Sciatic nerve (tissue), 2 donors: ENCODE measurements at places on chromosomes 12 and 14.

DNA sequence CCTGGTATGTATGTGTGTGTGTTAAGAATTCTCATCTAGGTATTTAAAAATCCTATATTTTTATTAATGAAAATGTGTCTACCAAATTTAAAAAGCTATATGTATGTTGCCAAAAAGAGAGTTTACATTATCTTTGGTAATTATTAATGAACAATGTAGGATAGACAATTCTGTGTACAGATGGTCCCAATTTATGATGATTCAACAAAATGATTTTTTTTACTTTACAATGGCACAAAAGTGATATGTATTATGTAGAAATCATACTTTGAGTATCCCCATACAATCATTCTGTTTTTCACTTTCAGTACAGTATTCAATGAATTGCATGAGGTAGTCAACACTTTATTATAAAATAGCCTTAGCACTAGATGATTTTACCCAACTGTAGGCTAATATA is 39.4 kb downstream of the IRAK3 start:
- no peak for DNase-seq

- no peak for DNase-seq
Measured at GRCh38 chr14:104594310-104595046, 10.1 kb downstream of the TMEM179 start.

- no peak for DNase-seq
Measured at GRCh38 chr14:38201137-38201828, 6.4 kb upstream of the SSTR1 start.

DNA sequence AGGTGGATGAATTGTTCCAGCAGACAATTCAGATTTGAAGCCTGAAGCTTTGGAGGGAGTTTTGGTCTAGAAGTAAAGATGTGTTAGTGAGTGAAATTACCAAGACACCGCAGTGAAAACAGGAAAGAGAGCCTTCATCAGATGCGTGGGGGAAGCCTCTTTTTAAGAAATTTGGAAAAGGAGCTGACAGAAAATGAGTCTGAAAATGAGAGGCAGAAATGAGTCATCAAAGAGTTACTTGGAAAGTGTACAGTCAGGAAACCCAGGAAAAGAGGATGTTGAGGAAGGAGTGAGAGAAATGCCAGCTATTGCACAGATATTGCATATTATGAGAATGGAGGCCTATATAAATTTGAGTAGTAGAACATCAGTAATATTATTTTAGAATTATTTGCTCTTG is 520.7 kb downstream of the NRXN3 start:
- DNase-seq = no peak

- DNase-seq = no peak
Measured at GRCh38 chr12:67356380-67356774, 87.2 kb downstream of the CAND1 start.

GRCh38 chr14:105733081-105734065 is 207.0 kb downstream of the TMEM121 start:
- no peak for DNase-seq

- DNase-seq = peak; percentile 65
Measured at GRCh38 chr14:58299401-58300330, 1.3 kb downstream of the ARID4A start.

DNA sequence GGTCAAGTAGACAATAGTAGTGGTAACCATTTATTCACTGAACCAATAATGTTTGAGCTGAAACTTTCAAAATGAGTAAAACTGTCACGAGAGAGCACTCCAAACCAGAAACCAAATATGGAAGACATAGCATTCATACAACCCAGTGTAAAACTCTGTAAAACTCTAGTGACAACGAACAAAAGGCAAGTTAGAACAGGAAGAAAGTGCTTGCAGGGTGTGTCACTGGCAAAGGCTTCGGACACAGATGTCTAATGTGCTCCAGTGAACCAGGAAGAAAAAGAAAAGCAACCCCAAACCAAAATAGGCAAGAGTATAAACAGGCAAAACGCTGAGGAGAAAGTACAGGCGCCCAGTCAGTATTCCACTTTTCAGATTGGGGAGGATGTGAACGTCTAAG is 79.3 kb upstream of the FZD10 start:
- DNase-seq = no peak

DNA sequence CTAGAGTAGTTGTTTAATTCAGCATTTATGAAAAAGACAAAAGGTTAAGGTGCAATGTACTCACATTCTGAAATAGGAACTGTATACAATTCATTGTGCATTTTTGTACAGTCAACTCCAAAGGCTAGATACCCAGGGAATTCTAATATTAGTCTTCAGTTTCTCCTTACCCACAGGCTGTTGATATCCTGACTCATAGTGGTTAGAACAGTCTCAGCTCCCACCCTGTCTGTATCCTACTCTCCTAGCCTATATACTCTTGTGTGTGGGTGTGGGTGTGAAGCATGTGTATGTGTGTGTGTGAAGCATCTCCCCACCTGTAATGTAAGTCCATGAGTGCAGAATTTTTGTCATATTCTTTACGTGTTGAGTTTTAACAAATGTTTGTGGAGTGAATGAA is 229.5 kb downstream of the NAV3 start:
- DNase-seq = no peak

DNA sequence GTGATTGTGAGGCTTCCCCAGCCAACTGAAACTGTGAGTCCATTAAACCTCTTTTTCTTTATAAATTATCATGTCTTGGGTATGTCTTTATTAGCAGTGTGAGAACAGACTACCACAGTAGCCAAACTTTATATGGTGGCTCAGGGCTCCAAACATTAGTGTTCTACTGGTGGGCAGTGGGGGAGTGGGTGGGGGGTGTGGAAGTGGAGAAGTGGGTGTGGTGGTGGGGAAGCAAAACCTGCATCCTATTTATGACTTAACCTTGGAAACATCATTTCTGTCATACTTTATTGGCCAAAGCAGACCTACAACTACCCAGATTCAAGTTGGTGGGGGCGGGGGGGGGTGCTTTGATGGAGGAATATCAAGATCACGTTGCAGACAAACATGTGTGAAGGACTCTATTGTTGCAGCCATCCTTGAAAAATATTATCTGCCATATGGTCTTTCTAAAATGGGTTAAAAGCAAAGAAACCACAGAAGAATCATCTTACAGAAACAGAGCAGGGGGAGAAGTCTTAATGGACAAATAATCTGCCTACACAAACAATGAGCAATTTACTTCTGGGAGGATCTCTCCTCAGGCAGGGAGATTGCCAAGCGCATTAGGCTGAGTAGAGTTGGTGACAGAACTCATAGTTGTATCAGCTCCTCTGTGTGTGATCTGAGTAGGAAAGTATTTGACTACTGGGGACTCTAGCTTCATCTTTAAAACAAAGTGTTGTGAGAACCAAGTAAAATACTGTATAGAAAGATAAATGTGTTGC is 1.4 kb upstream of the PWP1 start:
- DNase-seq = no peak
